Dermis microvascular lymphatic vessel endothelial cell (primary cell): ENCODE measurements at places on chromosomes 2 and 18.

- DNase-seq, result no peak
Observed at GRCh38 chr18:23365602-23366001, 87.5 kb upstream of the RIOK3 start.

GRCh38 chr2:67216103-67216502 is 181.0 kb upstream of the ETAA1 start:
- no peak for DNase-seq

- DNase-seq, result no peak
Observed at GRCh38 chr2:11117776-11118175, 37.5 kb upstream of the SLC66A3 start.

GRCh38 chr2:134216152-134216829 is 37.6 kb upstream of the MGAT5 start:
- no peak for DNase-seq

GRCh38 chr2:65300761-65301711 is 73.4 kb downstream of the ACTR2 start:
- DNase-seq, result no peak

DNA sequence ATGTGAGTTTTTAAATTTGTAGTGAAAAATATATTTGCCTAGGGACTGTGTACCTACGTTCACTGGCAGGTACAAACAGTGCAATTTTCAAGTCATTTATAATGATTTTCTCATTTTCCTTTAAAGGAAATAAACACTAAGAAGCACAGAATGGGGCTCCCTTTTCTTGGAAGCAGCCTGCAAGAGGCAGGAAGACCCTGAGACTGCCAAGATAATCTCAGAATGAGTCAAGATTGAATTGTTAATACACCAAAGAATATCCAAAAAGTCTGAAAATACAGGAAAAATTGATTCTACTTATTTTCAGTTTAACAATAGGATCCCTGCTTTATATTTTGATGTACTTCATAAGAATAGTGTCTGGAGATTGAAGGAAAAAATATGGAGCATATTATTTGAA is 331.2 kb downstream of the CTNNA2 start:
- no peak for DNase-seq

DNA sequence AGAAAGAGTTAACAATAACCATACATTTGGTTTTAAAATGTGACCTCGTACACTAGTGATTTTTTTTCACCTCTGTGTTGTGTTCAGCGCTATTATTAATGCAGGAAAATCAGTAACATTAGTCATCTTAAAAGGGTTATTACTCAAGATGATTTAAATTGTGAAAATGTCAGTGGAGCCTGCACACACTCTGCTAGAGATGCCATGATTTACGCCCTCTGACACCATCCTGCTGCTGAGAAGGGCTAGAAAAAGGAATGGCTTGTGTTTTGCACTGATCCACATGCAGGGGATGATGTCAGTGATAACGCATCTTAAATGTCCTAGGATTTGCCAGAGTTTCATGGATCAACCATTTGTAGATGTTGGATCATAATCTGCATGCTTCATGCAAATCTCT is 121.3 kb upstream of the BOD1L2 start:
- no peak for DNase-seq

DNA sequence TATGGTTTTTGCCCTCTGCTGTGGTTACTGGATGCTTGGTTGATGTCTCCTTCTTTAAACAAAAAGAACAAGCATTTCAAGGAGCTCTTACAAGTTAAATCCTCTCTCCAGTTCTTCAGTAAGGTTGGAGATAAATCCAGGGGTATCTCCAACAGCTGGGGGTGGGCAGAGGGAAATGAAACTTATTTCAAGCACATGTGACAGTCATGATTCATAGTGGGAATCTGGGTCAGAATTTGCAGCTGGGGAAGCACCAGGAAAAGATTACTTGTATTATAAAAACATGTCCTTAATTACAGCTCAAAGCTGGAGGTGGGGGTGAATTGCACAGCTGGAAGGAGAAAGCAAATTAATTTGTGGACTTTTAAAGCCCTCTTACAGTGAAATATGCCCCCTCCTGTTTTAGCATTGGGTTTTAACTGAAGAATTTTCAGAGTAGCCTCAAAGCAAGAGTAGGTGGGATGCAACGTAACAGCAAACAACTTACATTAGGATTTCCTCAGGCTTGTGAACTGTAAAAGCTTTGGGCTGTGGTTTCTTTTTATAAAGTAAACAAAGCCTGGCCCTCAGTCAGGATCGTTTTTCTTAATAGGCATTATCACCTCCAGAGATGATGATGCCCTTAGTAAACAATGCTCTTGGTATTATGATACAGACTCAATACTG is 596.4 kb downstream of the NYAP2 start:
- no peak for DNase-seq
